GM04504 (cell line): ENCODE measurements at places on chromosomes 6 and 20.
A peak's percentile ranks its signal among the peaks of the same experiment; 100 is the strongest.

- DNase-seq, result no peak
Measured at GRCh38 chr6:23340271-23340670, 770.9 kb downstream of the HDGFL1 start.

GRCh38 chr20:44187054-44187771 lies at the start of gene JPH2:
TSS of gene JPH2 (minus strand) at chr20:44187188. CDS start at chr20:44186705, 483 bp downstream.
- peak; percentile 80 for DNase-seq

DNA sequence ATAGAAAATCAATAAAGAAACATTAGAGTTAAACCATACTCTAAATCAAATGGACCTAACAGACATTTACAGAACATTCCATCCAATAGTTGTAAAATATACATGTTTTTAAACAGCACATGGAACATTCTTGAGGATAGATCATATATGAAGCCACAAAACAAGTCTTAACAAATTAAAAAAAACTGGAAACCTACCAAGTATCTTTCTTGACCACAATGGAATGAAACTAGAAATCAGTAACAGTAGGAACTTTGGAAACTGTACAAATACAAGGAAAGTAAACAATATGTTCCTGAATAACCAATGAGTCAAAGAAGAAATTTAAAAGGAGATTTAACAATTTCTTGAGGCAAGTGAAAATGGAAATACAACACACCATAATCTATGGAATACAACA lies 91.2 kb upstream of the GLP1R start:
- no peak for DNase-seq

GRCh38 chr20:37326666-37327065 lies 19.3 kb upstream of the SRC start:
- DNase-seq, result no peak

- DNase-seq, result no peak
Measured at GRCh38 chr20:23566199-23566932, 1.9 kb downstream of the CST9L start.

- peak; percentile 48 for DNase-seq
Measured at GRCh38 chr20:36541768-36542488, 609 bp downstream of the MYL9 start.

DNA sequence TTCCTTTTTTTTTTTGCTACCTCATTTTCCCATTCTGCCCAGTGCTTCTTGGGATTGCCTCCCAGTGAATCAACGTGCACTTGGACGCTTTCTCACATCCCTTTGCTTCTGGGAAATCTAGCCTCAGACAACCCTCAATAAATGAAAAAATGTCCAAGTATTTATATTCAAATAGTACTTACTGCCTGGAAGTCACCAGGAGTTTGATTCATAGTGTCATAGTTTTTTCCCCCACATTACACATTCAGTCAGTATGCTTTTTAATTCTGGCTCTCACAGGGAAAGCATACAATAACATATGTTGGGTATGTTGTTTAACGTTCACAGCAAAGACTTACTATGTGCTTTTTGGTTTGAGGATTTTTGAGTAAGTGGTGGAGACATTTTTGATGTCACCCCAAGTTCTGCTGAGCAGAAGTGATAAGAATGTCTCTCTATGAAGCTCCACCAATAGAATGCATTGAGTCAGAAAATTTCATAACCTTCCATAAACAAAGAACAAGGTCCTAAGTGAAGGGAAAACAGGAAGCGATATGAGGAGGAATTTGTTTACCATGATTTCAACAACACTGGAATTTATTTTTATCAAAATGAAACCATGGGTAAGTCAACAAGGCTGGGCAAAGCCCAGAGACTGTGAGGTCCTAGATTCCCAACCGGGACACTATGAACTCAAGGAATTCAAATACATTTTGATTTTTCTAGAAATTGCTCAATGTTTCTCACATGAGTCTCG lies 301.2 kb upstream of the BMP2 start:
- no peak for DNase-seq

GRCh38 chr6:127385668-127386430 lies 42.4 kb upstream of the ECHDC1 start:
- no peak for DNase-seq

- no peak for DNase-seq
Measured at GRCh38 chr20:51126337-51126736, 103.4 kb upstream of the KCNG1 start.

- DNase-seq, result peak; percentile 85
Measured at GRCh38 chr6:132391391-132392269, 9.6 kb downstream of the MOXD1 start.

DNA sequence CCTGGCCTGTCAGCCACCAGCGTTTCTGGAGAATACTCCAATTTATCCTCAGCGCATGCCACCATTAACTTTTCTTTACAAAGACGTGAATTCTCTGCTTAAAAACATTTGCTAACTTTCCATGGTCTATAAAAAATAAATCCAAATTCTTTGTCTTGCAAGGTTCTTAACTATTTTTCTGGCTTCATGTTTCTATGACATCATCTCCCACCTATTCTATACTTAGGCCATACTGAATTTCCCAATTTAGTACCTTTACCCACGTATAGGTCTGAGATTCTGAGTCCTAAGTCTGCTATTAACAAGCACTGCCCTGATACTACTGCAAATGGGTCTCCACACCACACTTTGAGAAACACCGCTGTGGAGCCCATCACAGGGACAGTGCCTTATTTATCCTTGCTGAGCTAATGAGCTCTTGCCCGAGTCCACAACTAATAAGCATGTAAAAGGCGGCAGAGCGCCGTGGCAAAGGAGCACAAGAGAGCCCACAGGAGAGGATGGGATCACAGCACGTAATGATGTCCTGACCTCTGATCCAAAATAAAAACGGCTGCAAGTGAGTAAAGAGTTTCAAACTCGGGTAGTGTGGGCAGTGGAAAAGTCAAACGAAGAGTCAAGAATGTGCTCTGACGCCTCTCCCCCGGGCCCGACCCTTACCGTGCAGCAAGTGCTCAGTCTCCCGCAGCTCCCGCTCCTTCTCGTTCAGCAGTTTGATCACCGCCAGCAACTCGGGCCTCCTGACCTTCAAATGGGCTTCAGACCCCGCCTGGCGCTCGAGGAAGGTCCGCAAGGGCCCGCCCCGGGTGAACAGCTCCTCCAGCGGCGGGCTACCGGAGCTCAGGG lies 519 bp downstream of the MTRF1L start:
- no peak for DNase-seq

- DNase-seq, result no peak
Measured at GRCh38 chr20:37972256-37973058, 60.8 kb downstream of the TTI1 start.

DNA sequence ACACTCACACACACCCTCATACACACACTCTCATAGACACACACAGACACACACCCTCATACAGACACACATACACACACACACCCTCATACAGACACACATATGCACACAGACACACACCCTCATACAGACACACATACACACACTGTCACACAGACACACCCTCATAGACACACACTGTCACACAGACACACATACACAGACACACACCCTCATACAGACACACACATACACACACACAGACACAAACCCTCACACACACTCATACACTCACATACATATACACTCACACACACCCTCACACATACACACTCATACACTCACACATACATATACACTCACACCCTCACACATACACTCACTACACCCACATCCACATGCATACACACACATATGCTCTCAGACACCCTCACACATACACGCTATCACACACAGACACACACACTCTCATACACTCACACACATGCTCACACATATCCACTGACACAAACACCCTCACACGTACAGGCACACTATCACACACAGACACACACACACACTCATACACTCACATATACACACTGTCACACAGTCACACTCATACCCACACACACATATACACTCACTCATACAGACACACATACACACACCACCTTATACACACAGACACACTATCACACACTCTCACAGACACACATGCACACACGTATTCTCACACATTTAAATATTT lies 9.1 kb downstream of the ADIG start:
- DNase-seq, result no peak

GRCh38 chr6:4344317-4344899 lies 209.0 kb upstream of the ECI2 start:
- DNase-seq, result no peak

DNA sequence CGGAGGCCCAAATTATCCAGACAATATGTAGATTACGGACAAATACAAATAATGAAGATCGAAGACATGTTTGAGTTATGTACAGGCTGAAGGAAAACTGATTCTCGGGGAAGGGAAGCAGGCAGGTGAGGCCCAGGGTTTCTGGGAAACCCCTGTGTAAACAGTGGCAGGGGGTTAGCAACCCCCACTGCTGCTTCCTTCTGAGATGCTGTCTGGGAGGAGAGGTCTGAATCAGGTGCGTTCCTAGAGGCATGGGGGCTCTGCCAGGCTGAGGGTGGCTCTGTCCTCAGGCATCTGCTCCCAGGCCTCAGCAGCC lies 7.2 kb upstream of the MDGA1 start:
- no peak for DNase-seq

DNA sequence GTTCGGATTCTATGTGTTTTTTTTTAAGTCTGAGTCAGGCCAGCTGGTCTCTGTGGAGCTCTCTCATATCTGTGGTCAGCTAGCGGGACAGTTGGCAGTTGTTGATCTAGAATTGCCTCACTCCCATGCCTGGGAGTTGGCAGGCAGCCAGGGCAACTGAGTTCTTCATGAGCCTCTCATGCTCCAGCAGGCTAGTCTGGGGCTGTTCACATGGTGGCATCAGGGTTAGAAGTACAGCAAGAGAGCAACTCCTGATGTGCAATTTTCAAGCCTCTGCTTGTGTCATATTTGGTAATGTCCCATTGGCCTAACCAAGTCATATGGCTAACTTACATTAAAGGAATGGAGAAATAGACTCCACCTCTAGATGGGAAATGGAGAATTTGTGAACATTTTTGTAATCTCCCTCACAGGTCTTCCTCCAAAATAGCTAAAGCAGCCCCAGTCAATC lies 6.7 kb upstream of the IFT52 start:
- DNase-seq, result peak; percentile 94

GRCh38 chr20:47392015-47392720 lies 35.7 kb upstream of the ZMYND8 start:
- peak; percentile 87 for DNase-seq

GRCh38 chr6:81789291-81789690 lies 36.8 kb upstream of the TENT5A start:
- DNase-seq, result no peak

GRCh38 chr6:145547594-145548335 lies 187.6 kb downstream of the EPM2A start:
- peak; percentile 5 for DNase-seq

GRCh38 chr6:131061041-131061750 lies 1.8 kb downstream of the EPB41L2 start:
- no peak for DNase-seq

DNA sequence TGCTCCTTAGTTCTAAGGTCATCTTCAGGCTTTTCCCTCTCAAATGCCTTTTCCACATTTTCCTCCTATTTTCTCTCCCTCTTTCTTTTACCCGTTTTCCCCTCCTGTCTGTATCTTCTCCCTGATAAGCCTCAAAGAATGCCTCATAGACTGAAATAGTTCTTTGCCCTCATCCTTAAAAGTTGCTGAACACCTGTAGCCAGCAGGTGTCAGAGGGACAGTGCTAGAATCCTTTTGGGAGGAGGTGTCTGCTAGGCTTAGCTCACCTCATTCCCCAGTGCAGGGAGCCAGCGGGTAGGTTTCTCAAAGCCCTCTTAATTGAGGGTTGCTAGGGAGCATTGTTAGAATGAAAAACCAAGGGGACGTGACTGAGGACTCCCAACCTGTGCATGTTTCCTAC lies 204.0 kb downstream of the TSHZ2 start:
- no peak for DNase-seq

- no peak for DNase-seq
Measured at GRCh38 chr20:7094438-7094997, 327.0 kb downstream of the BMP2 start.

DNA sequence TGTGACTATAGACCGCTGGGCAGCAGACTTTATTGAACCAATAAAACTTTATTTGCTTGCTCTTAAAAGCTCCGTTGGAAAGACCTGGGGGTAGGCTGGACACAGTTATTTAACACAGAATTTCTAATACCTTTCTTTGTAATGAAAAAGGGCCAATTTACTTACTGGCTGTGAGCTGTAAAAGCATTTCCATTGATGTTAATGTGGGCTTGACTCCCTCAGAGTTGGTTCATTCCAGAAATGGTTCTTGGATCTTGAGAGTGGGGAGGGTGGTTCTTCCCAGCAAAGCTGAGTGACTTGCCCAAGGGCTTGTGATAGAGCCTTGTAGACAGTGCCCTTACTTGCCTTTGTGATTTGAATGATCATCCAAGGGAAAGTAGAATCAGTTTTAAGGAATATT lies 100.6 kb downstream of the SOX4 start:
- no peak for DNase-seq

DNA sequence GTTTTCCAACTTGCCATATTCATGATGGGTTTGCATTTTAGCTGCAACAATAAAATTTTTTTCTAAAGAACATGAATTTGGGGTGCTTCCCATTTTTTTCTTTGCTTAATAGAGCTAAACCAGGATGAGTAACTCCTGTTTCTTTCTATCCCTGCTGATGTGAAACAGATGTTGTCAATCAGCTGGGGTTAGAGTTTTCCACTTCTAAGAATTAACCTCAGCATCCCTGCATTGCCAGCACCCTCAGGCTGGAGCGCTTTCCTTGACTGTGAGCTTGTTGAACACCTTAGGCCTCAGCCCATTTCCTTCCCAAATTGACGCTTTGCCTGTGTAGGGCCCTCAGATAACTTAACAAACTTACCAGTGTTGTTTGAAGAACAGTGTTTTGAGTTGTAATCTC lies 74.5 kb downstream of the PTPN1 start:
- DNase-seq, result no peak

- no peak for DNase-seq
Measured at GRCh38 chr20:41139227-41140093, 2.1 kb downstream of the PLCG1 start.

DNA sequence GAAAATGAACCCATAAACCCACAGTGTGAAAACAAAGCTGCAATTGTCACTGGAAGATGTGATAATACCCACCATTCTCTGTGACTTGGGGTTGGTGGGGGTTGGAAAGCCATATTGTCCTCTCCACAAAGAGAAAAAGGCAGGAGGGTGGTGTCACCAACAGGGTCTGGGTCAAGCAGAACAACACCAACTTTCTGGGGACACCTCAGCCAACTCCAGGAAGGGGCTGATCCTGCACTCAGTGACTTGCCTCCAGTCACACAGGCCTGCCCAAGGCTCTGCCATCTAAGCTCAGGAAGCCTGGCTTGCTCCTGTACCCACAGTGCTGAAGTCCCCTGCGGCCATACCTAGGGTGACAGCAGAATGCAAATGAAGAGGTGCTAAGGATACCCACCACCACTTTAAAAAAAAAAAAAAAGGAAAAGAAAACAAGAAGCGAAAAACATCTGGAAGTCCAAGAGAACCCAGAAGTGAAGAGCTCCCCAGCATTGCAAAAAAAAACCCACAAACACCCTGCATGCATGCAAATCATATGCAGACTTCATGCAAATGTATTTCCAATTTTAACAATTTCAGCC lies 110.6 kb downstream of the PREX1 start:
- no peak for DNase-seq
